A549 treated with GW870086 at 1 μM for 4 hours (cell line): ENCODE measurements at places on chromosomes 4 and X. TPM values are rescaled to one million over a fixed set of nuclear protein-coding genes. Genes with fewer than 3 reads are reported as not detected.

Gene FAM13A
- 5.2 to 6.2 TPM (median 5.6 TPM) in 5 replicates for total RNA-seq

Gene ARAP2
- total RNA-seq, result 0.19 to 0.41 TPM (median 0.35 TPM) in 5 replicates

Gene CXCL10
- 0.14 TPM in 1 of 5 replicates, not detected in the others for total RNA-seq

Gene GBA3
- not detected in 5 replicates for total RNA-seq
